ENCODE measurements at places on chromosomes 12 and 14.
A peak's percentile ranks its signal among the peaks of the same experiment; 100 is the strongest.

- DNase-seq, result no peak
Measured at GRCh38 chr12:2003676-2004112, 563 bp downstream of the DCP1B start.

- DNase-seq, result no peak
Measured at GRCh38 chr12:6367969-6368892, 7.1 kb downstream of the SCNN1A start.

DNA sequence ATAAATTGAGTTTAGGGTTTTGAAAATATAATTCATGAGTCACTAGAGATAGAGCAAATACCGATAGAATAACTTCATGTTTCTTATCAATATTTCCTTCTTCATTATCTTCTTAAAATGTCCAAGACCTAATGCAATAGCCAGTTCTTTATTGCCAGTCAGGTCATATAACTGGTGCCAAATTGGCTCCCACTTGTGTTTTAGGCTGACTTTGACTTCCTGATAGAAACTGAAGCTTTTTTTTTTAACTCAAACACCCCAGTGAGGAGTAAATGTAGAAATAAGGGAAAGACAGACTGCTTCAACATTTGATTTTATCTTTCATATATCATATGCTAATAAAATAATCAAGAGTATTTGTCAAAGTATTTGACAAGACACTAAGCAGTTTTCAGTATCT, 80.7 kb downstream of the ARMH4 start:
- DNase-seq, result no peak

DNA sequence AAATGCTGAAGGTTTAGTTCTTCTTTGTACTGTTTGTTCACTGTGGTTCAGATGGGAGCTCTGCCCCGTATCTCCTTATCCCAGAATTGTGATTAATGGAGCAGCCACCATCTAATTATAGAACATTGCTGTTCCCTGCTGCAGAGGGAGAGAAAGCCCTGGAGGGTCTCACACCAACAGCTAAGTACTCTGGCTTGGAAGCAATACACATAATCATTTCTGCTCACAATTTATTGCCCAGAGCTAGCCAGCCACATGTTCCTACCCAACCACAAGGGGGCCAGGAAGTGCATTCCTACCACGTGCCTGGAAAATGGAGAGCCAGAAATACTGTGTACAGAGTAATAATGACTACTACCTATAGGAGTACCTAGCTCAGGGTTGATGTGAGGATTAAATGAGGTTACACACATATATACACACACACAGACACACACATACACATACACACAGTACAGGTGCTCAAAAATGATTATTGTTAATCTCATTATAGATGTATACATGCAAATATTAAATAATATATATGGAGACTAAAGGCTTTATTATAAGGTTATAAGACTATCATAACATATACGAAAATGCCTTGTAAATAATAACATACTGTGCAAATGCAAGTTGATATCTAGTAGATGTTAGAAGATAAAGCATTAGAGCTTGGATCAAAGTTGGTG, 22.3 kb downstream of the MSRB3 start:
- no peak for DNase-seq

DNA sequence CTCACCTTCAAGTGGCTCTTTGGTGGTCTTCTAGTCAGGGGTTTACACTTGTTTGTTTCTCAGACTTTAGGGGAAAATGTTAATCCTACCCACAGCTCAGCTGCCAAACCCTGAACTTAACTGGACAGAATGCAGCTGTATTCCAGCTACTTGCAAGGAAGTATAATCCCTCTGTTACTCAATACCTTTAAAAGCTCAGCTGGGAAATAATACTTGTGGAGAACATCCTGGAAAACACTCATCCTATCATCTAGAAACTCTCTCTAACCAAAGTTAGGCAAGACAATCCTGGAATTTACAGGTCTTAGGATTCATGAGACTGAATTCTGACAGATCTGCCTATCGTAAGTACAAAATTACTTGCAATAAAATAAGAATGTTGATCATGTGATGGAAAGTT, 404.1 kb downstream of the ADAMTS20 start:
- no peak for DNase-seq

DNA sequence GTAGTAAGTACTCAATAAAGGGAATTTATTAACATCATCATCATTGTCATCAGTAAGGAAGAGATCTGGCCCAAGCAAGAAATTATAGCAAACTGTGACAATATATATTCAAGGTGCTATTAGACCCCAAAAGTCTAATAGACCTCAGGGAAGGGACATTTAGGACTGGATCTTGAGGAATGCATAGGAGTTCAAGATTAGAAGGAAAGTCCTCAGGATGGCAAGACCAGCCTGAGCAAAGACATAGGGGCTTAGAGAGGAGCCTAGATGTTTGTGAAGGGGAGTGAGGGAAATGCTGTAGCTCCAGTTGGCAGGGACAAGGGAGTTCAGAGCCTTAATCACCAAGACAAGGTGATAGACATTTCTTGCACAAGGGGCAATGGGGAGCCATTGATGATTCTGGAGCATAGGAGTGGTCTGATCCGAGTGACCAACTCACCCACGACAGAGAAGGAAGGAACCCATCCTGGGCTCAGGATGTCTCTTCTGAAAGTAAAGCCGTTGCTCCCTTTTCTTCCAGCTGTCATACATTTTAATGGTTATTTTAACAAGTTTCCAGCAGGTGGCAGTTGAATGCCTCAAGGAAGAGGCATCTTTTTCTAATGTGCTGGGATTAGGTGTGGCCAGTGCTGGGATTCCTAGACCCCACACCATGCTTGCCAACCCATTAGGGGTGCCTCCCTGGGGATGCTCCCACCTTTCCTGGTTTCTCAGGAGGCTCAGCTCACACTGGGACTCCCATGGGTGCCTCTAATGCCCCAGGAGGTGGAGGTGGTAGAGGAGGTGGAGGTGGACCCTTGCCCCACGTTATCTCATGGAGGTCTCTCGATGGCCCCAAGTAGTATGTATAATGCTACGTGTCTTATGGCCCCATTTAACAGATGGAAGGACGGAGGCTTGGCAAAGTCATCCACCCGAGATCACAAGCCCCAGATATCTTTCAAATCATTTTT, 37.8 kb downstream of the PHETA1 start:
- DNase-seq, result peak; percentile 23

- DNase-seq, result no peak
Measured at GRCh38 chr12:11580125-11580751, 69.2 kb upstream of the ETV6 start.

- DNase-seq, result no peak
Measured at GRCh38 chr12:120941846-120942405, 36.4 kb upstream of the HNF1A start.

GRCh38 chr12:48934312-48934706, 9.0 kb upstream of the FKBP11 start:
- no peak for DNase-seq

DNA sequence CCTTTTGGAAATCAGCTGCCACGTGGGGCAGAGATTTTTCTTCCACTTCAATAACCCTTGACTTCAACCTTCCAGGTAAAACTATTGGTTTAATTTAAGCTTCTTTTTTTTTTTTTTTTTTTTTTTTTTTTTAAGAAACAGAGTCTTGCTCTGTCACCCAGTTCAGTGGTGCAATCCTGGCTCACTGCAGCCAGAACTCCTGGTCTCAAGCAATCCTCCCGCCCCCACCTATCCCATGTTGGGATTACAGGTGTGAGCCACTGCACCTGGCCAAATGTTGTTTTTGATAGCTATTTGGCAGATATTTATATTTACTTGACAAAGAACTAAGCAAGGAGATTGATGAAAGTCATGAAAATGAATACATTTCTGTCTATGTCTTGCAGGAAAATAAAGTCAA, 65.1 kb downstream of the SINHCAF start:
- no peak for DNase-seq

DNA sequence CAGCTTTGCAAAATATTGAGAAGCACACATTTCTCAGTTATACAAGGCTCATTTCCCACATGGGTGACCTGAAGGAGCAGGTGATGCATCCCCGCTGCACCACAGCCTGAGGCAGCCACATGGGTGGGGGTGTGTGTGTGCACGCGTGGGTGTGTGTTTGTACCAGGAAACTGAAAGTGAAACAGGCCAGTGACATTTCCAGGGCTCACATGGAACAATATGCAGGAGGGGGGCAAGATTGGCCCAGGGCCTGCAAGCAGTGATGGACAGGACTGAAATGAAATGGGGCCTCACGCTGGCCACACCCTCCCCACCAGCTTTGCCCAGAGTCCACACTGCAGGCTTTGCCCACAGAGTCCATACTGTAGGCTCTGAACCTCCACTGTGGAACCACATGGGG, 154.2 kb upstream of the PARP11 start:
- no peak for DNase-seq

- DNase-seq, result no peak
Measured at GRCh38 chr12:91327131-91327530, 144.5 kb upstream of the DCN start.

DNA sequence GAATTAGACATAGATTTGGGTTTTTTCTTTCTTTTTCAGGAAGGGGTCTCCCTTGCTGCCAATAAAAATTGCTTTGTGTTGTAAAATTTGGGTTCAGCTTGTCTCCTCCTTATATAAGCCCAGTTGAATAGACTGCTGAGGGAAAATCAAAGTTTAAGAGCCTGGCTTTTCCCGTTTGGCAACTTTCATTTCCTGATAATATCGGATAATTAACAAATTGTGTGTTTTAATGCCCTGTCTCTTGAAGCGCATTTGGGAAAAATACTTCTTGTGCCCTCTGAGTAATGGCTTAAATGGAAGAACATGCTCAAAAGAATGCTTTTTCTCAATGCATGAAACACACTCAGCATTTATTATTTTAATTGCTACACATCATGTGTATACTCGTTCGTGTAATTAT, 198.0 kb upstream of the DCN start:
- no peak for DNase-seq

- DNase-seq, result no peak
Measured at GRCh38 chr12:53645165-53645564, 19.0 kb upstream of the ATF7 start.

DNA sequence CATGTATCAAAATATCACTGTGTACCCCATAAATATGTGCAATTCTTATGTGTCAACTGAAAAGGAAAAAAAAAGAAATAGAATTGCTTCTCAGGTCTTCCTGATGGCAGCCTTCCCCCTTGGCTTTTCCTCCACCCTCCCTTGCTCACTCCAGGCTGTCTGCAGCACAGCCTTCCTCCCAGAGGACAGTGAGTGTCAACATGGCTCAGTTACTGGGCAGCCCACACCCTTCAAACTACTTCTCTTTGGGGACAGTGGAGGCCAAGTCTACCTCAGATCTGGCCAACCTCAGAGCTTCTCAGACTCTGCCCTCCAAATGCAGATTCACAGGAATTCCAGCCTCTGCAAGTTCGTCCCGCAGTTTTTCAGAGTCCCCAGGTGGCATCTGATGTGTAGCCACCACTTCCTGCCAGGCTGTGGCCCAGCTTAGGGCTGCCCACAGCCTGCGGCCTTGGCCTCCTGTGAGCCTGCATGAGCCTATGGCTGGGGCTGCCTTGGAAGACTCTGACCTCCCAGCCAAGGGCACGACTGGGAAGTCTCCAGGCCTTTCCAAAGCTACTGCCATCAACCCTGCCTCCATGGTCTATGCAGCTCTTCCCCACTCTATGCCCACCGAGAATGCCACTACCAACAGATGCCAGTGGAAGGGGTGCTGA, 148.0 kb upstream of the PWP1 start:
- no peak for DNase-seq

GRCh38 chr12:53726341-53726740, 911 bp downstream of the CALCOCO1 start:
- DNase-seq, result no peak

DNA sequence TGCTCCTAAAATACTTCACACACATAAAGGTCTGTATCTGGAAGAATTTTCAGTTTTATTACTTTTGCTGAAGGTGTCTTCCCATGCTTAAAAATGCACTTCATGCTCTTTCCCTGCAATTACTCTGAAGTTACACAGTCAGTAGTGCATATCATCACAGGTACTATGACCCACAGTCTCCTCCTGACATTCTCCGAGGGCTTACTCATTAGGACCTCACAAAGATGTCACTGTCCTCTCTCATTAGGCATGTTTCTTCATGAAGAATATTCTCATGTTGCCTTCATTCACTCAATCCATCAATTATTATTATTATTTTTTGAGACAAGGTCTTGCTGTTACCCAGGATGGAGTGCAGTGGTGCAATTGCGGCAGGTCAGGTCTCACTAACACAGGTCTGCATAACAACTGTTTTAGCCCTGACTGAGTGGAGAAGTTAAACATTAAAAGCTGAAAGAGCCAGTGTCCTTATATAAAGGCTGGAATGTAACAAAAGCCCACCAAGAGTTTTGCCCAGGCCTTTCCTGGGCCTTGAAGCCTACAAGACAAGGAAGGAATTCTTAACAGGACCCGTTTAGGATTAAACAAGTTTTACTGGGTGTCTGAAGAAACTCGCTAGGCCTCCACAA, 119.5 kb upstream of the WSCD2 start:
- DNase-seq, result no peak

DNA sequence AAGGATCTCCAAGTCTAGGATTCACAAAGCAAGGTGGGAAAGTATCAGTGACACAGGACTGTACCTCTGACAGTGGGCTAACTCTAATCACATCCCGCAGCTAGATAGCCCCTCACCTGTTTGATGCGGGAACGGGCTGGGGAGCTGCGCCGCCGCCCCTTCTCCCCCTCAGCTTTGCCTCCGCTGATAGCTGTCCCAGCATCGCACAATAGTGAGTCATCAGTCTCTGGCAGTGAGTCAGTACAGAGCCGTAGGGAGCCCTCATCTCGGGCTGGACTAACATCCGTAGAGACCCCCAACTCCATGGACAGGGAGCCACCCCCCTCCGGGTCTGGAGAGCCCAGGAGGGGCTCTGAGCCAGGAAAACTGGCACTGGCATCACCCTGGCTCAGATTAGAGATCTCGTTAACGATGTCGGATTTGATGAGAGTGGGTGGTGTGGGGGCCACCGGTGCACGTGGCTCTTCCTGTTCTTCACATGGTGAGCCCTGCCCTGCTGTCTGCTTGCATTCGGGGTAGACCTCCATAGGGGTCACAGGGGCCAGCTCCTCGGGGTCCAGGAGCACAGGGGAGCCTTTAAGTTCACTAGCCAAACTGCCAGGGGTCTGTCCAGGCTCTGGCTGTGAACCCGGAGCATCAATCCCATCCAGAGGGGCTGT, 10.9 kb downstream of the KMT2D start:
- no peak for DNase-seq

DNA sequence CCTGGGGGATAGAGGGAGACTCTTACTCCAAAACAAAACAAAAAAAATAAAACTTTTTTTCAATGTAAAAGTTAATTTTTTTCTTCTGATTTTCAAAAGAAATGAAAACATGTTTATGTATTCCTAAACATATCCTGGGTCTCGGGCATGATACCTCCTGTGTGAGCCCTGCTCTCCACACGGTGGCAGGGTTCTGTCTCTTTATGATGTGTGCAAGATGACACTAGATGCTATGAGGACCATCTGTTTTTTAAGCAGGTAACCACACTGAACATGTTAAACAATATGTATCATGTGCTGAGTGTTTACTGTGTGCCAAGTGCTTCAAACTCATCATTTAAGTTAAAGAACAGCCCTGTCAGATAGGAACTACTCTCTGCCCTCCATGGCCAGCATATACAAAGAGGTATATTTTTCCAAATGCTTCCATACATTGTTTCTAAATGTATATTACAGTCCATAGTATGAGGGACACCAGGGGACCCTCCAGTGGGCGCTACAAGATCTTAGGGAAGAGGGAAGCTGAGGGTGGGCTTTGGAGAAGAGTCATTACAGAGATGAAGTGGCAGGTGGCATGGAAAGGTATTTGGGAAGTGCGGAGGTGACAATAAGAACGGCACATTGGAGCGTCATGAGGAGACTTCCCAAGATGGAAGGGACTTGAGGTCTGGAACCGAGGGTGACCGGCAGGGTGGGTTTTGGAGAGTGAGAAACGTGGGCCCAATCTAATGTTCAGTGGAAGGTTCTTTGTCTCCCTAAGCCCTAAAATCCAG, 28.5 kb downstream of the FOS start:
- no peak for DNase-seq

GRCh38 chr12:117124421-117125271, 25.4 kb upstream of the TESC start:
- DNase-seq, result no peak
